CD4-positive, alpha-beta T cell treated with Interleukin-4 for 1 hour (primary cell): ENCODE measurements at places on chromosomes 6 and 20.

DNA sequence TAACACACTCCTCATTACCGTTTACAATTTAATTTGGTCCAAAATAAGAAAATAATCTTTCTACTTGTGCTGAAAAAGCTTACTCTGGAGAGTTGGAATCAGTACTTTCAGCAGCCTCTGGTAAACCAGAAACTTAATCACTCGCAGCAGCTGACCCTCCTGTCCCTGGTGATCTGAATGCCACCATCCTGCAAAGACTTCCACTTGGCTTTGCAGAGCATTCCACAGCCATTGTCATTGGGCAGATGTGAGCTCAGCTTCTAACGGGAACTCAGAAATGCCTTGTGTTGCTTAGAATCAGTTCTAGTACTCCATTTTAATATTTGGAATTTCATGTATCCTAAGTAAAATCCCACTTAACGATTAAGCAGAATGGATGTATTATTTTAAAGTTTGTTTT lies 59.7 kb downstream of the PHACTR1 start:
- DNase-seq = no peak

DNA sequence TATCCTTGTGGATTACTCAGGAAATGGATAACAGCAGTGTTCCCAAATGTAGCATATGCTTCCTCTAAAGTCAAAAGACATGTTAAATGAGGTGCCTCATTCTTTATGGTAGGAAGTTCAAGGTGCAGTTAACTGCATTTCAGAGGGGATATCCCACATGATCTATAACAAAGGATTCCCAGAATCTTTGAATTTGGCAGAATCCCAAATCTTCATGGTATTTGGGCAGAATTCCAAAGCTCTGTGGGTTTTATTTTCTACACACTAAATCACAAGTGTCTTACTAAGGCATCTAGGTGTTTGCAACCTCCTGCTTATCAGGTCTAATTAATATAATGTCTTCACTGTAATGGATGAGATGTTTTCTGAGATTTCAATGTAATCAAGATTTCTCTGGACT lies 364.3 kb upstream of the MAN1A1 start:
- no peak for DNase-seq

GRCh38 chr20:3751675-3752385 lies 15.7 kb downstream of the ADISSP start:
- DNase-seq = peak; percentile 70

DNA sequence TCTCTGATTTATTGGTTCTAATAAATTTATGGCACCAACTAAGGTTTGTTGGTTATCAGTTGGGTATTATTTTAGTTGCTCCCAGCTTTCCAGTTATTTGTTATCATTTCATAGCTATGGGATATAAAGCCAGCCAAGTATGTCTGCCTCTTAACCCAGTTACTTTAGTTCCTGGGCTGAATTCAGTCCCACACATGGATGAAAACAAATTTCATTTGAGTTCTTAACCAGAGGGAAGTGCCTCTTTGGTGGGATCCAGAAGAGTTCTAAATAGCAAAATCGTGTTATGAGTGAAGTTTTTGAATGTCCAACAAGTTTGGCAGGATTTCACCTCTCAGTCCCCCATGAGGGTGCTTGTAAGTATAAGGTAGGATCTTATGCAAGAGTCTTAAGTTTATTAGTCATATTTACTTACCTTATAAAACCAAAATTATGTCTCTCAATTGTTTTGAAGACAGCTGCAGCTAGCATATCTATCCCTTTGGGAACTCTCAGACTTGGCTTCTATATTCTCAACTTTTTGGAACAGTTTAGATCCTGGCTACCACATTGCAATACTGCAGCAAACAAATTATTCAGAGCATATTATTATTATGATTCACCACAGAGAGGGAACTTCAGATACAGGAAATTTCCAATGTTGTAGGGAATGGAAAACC lies 683.6 kb downstream of the BCKDHB start:
- DNase-seq = no peak

DNA sequence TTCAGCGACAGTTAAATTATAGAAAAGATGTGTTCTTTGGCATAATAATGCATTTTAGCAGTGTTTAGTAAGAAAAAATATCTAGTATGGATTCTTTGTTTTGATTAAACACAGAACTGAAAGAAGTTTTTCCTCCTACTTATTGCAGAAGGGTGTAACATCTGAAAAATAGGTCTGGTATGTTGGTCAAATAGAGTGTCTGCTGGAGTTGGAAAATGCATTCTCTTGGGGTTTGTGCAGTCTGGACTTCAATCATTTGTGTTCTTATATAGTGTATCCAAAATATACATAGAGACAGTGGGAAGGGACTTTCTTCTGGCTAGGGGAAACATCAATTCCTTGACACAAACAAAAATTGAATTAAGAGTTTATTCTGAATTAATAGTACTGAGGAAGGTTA lies 132.4 kb upstream of the MAN1A1 start:
- DNase-seq = no peak

DNA sequence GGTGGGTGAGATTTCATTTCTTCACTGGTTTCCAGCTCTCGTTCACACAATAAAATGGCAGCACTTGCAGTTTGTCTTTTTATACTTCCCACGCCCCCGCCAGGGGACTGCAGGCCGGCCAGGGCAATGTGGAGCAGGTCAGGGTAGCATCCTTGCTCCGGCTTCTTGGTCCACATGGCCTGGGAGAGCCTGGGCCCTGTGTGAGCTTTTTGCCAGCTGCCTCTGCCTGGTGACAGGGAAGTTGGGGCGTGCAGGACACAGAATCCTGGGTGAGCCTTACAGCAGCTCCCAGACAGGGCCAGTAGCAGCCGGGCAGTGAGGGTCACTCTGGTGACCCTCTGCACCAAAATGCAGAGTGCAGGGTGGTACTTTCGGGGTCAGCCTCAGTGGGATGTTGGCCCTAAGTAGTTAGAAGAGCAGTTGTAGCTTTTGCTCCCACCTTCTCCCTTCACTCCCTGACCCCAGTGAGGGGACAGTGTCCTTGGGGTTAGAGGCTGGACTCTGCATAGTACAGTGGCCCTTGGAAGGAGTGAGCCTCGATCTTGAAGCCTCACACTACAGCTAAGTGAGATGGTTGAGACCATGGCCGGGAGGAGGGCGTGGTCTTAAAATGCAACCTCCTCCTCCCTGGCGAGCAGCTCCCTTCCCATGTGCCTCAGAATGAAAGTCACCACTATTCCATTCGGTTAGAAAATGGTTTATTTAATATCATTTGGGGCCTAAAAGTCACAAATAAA lies 23.8 kb downstream of the PYGB start:
- no peak for DNase-seq

DNA sequence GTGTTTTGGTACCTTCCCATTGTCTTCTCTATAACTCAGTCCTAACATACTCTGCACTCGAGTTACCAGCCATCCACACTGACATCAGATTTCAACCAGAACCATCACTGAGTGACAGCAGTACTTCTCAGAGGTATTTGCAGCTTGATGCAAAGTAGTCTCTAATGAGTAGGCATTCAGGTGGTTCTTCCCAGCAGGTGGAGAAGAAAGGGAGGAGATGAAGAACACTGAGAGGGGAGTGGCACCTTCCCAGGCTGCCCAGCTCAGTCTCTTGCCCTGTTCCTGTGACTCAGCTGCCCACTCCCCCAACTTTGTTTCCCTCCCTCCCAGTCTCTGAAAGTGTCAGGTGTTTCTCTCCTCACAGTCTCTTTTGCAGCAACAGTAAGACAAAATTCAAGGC lies 38.7 kb upstream of the SMIM28 start:
- no peak for DNase-seq

DNA sequence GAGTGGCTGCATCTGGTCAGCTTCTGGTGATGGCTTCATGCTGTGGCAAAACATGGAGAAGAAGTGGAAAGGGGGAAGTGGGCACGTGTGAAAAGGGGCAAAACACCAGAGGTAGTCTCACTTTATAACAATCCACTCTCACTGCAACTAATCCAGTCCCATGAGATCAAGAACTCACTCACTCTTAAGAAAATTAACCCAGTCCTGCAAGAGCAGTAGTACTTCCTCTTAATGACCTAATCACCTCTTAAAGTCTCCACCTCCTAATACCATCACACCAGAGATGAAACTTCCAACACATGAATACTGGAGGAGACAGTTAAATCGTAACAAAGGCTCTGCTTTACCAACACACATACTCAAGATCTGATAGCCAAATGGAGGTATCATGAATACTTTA lies 152.6 kb downstream of the THEMIS start:
- DNase-seq = no peak

DNA sequence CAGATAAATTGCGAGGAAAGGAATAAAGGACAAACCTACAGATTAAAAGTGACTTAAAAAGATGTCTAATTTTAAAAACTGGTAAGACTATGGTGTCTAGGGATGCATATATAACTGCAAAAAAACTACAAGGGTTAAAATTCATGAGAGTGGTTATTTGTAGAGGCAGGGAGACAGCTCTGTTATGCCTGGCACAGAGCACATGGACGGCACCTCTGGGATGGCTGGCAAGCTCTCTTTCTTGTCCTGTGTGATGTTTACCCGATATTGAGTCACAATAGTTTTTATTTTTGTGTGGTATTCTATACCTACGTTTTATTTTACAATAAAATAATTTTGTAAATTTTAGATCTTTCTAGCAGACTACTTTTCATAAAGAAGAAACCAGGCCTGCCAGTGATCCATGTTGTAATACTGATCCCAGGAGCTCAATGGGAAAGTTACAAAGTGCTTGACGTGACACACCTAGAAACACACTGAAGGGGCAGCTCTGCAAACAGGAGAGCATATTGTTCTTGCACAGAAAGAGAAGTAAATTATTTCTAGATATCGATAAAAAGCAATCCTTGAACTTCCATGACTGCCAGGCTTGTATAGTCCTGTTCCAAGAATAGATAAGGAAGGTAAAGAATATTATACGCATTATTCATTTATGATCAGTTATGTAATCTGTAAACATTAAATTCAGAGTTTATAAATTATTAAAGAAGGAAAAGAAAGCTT lies 290.0 kb downstream of the PTPRK start:
- no peak for DNase-seq

GRCh38 chr6:6873778-6874177 lies 234.0 kb upstream of the RREB1 start:
- DNase-seq = no peak

DNA sequence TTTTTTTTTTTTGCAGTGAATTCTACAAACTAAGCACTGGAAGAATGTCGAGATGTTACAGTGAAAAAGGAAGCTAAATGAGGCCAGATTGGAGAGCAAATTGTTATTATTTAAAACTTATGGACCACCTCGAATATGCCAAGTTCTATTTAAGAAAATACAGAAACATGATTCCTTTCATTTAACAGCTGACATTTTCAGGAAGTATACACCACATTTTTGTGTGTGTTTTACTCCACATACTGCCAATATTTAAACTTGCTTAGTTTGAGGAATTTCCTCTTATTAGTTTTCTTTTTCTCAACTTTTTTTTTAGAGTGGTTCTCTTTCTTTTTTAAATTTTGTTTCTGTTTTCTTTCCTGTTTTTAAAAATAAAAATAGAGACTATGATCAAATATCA lies 37.0 kb upstream of the GCLC start:
- DNase-seq = no peak

GRCh38 chr6:70130865-70131264 lies 172.0 kb downstream of the COL9A1 start:
- DNase-seq = no peak

DNA sequence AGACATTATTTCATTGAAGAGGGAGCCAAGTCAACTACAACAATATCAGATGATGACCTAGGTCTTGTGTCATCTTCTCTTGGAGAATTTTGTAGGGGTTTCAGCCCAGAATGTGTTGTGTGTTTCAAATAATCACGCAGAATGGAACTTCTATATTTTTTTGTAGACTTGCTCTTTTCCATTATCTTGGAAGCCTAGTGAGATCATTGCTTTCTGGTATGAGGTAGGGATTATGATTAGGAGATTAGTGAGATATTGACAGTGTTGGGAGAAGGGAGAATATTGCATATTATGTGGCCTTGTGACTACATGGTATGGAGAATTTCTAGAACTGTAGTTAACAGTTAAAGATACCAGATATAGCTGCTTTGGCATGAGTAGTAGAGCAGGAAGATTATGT lies 423.6 kb upstream of the PLCB4 start:
- no peak for DNase-seq

DNA sequence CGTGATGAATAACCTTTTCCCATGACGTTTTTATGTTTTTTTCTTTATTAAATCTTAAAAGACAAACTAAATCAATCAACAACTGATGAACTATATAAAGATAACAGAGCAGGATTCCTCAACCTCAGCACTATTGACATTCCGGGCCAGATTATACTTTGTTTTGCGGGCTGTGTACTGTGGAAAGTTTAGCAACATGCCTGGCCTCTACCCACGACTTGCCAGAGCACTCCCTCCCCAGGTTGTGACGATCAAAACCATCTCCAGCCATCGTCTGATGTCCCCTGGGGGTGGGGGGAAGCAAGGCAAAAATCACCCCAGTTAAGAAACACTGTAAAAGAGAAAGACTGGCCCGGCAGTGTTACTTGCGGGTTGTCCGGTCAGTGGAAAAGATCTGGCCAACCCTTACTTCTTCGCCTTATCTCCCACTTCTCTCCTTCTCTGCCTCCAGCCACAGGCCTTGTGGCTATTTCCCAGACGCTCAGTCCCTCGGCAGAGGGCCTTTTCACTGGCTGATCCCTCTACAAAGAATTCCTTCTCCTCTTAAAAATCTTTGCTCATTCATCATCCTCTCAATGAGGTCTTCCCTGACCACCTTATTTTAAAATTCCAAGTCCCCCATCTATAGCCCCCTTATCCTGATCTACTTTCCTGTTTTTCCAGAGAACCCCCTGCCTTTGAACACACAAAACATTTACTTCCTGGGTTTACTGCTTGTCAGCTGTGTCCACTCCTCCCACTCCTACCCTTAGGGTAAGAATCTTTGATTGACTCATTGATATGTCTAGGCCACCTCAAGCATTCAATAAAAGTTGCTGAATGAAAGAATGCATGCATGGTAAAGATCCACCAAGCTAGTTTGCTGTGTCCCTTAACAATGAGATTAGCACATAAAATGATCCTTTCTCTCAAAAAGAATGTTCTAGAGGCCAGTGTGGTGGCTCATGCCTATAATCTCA lies 14.7 kb upstream of the RAB22A start:
- no peak for DNase-seq

DNA sequence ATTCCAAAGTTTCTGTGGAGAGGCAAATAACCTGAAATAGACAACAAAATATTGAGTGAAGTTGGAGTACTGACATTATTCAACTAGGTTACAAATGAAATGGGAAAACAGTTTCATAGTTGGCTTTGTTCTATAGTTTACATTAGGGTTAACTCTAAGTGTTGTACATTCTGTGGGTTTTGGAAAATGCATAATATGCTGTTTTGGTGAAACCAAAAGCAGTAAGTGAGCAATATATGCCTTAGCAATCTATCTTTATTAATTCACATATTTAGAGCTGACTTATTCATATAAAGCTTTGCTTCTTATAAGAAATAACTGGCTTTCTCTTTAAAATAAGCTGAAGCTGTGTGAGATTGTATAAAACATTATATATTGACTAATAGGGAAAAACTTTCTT lies 157.5 kb upstream of the AHI1 start:
- no peak for DNase-seq

DNA sequence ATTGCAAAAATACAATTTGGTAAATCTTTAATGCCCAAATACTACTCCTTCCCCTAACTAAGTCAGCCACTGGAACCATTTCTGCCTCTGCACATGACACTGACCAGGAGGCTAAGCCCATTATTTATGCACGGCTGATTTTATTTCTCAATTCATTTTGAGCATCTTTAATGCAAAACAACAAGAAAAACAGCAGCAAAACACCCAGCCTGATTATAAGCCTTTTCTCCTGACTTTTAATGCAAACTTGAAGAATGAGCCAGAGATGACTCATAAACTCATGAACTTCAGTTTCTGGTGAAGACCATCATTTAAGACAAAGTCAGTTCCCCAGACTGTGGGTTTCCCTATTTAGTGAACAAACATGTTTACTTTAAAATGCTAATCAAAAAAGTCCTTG lies 51.6 kb downstream of the CYP24A1 start:
- no peak for DNase-seq
